GM10248 (cell line): ENCODE measurements at places on chromosomes 3 and 15.

DNA sequence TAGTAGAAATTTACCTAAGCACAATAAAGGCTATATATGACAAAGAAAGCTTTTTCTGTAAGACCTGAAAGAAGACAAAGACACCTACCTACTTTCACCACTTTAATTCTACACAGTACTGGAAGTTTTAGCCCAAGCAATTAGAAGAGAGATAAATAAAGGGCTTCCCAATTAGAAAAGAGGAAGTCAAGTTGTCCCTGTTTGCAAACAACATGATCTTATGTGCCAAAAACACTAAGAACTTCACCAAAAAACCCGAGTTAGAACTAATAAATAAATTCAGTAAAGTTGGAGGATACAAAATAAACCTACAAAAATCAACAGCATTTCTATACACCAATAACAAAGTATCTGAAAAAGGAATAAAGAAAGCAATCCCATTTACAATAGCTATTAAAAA lies 190.9 kb downstream of the NR2F2 start:
- no peak for DNase-seq

- no peak for DNase-seq
Observed at GRCh38 chr15:70192490-70192889, 94.8 kb upstream of the TLE3 start.

DNA sequence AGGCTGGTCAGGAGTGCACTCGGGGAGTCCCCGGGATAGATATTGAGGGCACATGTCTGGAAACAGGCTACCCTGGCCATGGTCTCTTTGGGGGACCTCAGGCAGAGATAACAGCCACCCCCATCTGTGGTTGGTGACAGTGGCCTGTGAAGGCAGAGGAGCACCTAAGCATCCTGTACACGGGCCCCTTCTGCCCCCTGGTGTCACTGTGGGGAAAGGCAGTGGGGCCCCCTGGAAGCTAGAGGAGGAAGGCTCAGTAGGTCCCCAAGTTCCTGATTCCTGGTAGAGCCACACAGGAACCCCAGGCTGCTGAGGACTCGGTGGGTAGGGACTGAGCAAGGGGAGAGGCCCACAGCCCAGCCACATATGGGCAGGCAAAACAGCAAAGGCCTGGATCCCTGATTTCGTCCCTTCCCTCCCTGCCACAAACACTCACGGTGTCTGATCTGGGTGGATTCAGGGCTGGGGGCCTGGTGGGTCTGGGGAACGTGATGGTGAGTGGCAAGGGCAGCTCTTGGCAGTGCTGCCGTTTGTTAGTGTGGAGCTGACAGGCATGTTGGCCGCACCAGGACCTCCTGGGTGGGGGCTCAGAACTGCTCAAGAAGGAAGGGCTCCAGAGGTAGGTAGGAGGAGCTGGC lies 14.1 kb upstream of the CXCR6 start:
- peak; percentile 88 for DNase-seq

DNA sequence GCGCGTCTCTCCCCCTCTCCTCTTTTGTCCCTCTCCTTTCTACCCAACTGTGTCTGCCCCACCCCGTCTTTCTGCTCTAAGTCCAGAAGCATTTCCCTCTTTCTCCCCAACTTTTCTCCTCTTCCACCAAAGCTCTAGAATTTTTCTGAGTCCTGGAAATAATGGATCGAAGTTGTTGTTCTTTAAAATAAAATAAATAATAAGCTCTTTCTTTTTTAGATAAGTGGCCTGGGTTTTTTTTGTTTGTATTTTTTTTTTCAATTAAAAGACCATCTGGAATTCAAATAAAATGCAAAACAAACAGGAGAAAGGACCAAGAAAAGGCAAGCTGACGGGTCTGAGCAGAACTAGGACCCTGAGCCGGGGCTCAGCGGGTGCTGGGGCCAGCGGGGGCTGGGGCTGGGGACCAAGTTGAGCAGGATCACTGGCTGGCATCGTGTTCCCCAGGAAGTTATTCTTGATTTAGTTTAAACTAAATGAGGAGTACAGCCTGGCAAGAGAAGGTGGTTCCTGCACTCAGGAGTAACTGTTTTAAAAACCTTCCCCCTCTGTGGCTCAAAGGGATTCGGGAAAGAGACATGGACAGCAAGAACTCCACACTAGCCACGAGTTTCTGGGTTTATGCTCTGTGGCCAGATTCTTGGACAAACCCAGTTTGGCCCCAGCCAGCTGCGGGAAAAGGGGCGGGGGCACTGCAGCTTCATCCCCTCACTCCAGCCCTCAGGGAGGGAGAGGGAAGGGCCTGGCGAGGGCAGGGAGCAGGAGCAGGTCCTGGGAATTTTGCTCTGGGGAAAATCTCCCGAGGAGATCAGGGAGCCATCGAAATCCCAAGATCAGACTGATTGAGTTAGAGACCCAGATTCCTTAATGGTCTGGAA lies 8.4 kb downstream of the GATA2 start:
- no peak for DNase-seq

DNA sequence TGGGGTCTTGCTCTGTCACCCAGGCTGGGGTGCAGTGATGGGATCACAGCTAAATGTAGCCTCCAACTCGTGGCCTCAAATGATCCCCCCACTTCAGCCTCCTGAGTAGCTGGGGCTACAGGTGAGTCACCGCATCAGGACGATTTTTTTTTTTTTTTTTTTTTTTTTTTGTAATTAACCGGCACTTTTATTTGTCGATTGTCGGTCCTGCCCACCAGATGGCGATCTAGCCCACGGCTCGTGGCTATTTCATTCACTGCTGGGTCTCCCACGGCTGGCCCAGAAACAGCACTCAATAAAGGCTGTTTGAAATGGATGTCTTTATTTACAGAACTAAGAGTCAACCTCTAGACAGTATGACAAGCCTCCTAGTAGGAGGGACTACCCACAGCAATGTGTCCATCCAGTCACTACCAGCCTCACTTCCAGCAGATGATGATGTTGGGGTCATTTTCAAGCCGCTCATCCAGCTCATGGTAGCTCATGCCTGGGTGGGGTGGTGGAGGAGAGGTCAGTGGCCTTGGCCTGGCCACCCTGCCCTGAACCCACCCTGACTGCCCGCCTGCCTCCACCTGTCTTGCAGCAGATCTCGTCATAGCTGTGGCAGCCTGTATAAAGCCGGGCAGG lies 1.8 kb upstream of the ZMYND10 start:
- peak; percentile 63 for DNase-seq

GRCh38 chr15:81514725-81515124 lies 140.7 kb upstream of the TMC3 start:
- no peak for DNase-seq

GRCh38 chr3:115859002-115859807 lies 235.9 kb downstream of the GAP43 start:
- no peak for DNase-seq

GRCh38 chr15:63243776-63244175 lies 33.6 kb upstream of the APH1B start:
- no peak for DNase-seq

DNA sequence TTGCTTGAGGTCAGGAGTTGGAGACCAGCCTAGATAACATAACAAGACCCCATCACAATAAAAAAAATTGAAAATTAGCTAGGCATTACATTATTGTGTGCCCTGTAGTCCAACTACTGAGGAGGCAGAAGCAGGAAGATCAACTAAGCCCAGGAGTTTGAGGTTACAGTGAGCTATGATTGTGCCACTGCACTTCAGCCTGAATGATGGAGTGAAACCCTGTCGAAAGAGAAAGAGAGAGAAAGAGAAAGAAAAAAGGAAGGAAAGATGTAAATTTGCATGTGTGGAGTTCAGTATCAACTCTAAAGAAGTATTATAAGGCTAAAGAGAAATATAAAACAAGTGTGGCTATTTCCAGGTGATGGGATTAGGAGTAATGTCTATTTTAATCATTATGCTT lies 661.4 kb downstream of the RBMS3 start:
- no peak for DNase-seq

DNA sequence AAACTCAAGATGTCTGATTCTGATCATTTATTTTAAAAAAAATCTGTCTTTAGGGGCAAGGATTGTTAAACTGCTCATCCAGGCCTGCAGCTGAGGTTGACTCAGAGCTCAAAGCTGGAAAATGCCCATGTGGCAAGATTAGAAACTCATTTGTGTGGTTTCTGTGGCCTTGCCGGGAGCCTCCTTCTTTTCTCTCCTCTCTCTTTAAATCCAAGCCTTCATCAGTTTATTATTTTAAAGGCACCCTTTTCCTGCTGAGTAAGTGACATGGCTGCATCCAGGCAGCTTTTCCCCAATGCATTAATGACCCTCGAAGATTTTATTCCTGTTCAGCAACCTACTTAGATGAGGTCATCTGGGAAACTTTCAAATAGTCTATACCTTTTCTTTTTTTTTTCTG lies 221.3 kb upstream of the CDIN1 start:
- no peak for DNase-seq

DNA sequence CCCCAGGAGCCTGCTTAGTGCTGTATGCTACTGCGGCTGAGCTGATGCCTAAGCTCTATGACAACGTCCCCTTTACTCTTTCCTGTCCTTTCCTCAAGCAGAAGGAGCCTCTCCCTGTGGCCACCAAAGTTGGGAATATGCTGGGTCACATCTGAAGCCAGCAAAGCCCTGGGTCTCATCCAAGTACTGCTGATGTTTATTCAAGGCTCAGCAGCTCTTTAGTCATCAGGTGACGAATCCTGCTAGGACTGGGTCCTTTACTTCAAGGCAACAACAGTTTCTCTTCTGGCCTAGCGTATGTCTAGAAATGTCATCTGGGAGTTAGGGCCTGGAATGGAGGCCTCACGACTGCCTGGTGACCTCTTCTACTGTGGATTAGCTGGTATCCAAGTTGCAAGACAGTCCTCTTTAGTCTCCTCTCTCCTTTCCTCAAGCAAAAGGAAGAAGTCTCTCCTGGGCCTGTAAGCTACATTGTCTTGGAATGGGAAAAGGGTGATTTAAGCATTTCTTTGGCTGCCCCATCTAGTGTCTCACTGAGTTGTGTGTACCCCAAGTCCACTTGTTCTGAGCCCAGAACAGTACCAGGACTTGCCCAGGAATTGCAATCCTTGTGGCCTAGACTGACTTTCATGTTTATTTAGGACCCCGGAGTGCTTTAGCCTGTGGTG lies 63.9 kb downstream of the TNFAIP8L3 start:
- DNase-seq, result no peak

DNA sequence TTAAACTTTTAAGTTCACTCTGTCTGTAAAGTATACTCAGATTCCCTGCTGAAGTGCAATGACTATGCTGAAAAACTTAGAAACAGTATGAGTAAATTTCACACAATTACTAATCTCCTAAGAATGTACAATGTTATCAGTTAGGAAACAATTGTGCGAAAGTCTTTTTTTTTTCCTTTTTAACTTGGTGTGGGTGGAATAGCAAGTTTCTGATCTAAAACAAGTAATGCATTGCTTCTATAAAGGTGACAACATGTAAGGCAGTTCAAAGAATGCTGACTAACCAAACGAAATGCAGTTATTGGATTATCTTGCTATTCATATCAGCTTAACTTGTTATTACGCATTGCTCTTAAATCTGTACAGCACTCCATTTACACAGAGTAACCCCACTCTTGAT lies 19.3 kb upstream of the SLC12A8 start:
- no peak for DNase-seq

- no peak for DNase-seq
Observed at GRCh38 chr15:66077320-66077663, 176.3 kb downstream of the MEGF11 start.

GRCh38 chr3:164655462-164655861 lies 422.8 kb downstream of the SI start:
- no peak for DNase-seq

GRCh38 chr3:59422312-59422711 lies 372.5 kb upstream of the CFAP20DC start:
- no peak for DNase-seq

DNA sequence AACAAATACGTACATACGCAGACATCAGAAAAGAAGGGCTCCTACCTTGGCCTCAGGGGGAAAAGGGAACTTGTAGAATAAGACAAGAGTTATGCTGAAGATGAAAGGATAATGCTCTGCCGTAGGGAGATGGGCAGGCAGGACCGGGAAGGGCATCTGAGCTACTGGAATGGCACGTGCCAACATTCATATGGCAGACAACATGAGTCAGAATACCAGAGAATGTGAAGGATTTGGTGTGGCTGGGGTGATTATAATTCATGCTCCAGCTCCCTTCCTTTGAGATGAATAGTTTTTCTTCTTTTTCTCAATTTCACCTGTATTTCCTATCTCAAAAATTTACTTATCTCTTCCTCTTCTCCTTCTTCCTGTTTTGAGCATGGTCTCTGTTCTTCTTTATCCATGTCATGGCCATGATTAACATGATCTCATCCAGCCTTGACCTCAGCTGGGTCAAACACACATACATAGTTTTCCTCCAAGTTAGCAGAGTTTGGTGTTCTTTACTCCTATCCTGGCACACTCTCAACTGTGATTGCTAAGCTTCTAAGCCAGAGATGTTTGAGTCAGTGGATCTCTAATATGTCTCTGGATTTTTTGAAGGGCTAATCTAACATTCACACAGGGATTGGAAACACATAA lies 507.0 kb downstream of the FOXP1 start:
- no peak for DNase-seq

DNA sequence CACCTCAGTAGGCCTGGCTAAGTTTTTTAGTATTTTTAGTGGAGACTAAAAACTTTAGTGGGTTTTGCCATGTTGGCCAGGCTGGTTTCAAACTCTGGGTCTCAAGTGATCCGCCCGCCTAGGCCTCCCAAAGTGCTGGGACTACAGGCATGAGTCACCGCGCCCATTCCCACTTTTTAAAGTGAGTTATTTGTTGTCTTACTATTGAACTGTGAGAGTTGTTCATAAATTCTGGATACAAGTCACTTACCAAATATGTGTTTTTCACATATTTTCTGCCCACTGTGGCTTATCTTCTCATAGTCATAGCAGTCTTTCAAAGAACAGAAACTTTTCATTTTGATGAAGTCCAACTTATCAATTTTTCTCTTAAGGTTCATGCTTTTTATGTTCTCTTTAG lies 29.9 kb upstream of the SPSB4 start:
- DNase-seq, result no peak

DNA sequence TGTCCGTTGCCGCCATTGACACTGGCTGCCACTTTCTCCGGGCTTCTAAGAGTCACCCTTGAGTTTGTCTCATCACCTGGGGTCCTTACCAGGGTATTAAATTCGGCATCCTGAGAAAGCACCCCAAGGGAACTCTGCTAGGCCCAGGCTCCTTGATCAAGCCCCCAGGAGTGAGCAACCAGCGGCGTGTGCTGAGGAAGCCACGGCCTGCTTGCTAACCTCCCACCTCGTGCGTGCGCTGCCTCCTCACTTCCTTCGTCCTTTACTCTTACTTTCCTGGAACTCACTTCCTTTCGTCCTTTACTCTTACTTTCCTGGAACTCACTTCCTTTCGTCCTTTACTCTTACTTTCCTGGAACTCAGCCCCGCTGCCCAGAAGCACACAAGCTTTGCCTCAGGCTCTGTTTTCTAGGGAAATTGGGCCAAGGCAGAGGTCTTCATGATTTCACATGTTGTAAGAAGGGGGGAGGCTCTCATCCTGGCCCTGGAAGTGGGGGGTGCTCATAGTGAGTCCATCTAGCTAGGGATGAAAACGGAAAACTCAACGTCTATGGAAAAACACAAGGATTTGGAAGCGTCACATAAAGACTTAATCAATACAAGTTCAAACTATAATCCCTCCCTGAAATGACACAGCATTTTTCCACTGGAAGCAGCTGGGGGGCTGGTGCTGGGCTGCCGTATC lies 36.7 kb upstream of the BDH1 start:
- no peak for DNase-seq
